ENCODE measurements at places on chromosomes 16 and 17.

GRCh38 chr16:1120577-1120941, 24.5 kb upstream of the C1QTNF8 start:
- DNase-seq = no peak

- no peak for DNase-seq
Measured at GRCh38 chr17:31295489-31295871, 1.6 kb downstream of the OMG start.

DNA sequence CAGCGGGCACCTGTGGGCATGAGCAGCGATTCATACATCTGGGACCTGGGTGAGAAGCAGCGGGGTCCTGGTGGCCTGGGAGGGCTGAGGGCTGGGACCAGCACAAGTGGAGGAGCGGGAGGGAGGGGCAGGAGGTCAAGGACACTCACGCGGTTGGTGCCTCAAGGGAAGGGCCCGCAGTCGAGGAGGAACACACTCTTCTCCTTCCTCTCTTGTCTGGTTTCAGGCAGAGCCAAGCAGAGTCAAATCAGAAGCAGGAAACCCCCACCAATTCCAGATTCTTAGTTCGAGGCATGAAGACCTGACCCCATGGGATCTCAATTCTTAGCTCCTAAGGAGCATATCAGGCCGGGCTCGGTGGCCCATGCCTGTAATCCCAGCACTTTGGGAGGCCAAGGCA, 15.7 kb downstream of the DNAI2 start:
- DNase-seq = no peak

GRCh38 chr16:78444-79150, 572 bp downstream of the MPG start:
- DNase-seq = no peak

DNA sequence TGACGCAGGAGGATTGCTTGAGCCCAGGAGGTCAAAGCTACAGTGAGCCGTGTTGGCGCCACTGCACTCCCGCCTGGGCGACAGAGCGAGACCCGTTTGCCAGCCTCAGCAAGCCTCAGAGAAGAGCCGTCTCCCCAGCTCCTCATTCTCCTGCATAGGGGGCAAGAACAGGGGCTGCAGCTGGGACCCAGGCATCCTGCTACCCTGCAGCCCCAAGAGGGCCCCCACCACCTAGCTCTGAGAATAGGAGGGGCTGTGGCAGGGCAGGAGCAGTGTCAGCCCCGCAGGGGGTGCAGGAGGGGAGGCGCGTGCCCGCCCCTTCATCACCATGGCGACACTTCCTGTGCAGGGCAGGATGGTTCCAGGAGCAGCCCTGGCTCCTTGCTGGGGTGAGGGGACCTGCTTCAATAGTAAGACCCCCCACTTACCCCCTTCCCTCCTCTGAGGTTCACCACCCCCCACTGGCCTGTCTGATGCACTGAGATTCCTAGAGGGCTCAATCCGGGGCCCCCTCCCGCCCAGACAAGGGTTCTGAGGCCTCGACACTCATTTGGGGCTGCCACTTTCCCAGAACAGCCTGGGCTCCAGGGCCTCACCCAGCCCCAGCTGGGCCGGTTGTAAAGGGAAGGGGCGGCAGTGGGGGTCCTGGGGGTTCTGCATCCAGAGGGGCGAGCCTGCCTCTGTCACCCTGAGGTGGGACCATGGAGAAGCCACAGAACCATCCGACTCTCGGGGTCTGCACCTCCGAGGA, 20.2 kb downstream of the VASN start:
- DNase-seq = no peak

DNA sequence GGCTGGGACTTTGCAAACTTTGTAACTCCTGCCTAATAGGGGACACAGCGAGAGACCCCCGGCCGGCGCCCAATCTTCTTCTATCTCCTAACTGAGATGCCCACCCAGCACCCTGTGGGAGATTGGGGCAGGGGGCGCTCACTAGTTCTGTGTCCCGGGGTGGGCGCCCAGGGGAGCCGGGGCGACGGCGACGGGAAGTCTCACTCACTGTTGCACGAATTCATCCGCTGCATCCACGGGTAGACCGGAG, 3.9 kb upstream of the HOXB5 start:
- no peak for DNase-seq

DNA sequence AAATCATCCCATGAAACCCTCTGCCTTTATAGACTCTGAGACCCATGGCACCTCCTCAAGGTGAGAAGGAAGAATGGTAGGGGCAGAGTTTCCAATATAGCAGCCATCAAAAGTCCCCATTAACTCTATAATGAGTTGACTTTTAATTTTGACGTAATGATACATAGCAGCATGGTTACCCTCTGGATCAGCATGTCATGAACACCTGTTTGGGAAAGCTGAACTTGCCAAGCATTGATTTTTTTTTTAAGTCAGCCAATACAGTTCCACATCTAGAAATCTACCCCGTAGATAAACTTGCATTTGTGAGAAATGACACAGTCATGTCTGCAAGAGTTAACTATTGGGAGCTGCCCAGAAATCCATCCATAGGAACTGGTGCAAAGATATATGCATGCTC, 191.8 kb downstream of the TMEM114 start:
- no peak for DNase-seq

DNA sequence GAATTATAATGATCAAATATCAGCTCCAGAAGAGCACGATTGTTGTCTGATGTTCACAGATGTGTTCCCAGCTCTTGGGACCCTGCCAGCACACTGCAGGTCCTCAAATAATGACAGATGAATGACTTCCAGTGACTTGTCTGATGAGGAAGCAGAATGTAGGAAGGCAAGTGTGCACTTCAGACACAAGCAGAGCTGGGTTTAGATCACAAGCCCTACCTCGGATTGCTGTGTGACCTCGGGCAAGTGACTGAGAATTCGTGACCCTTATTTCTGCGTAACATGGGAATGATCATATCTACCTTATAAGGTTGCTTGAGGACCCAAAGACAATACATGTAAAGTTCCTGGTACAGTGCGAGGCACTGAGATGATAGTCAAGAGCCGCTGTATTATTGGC, 182.2 kb downstream of the ABCC12 start:
- DNase-seq = no peak

- no peak for DNase-seq
Measured at GRCh38 chr17:10117581-10118001, 80.8 kb downstream of the GAS7 start.

- DNase-seq = no peak
Measured at GRCh38 chr17:75844530-75845057, 390 bp upstream of the UNC13D start.

GRCh38 chr17:56883616-56884015, 30.2 kb downstream of the TRIM25 start:
- DNase-seq = no peak

DNA sequence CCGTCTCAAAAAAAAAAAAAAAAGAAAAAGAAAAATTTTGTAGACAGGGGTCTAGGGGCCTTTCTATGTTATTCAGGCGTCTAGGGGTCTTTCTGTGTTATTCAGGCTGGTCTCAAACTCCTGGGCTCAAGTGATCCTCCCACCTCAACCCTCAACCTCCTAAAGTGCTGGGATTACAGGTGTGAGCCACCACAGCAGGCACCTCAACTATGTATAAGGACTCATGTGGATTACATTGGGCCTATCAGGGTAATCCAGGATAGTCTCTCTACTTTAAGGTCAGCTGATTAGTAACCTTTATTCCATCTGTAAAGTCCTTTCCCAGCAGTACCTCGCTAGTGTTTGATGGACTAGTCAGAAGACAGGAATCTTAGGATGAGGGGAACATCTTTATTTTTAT, 22.4 kb downstream of the TADA2A start:
- DNase-seq = no peak

DNA sequence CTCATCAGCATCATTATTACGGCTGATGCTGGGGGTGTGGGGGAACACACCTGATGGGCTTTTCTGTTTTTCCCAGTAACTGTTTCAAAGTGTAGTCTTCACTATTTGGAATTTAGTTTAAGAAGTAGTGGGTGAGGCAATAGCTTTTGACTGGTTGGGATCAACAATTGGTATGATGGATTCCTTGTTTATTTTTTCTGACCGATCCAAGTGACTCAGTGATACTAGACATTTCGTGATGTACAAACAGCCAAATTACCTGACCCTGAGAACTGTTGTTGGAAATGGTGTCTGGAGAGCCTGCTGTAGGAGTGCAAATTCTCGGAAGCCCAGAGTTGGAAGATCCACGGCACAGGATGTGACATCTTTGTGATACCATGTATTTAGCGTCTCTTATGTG, 204.2 kb downstream of the PRKCA start:
- no peak for DNase-seq

- DNase-seq = no peak
Measured at GRCh38 chr17:72135546-72136325, 14.9 kb downstream of the SOX9 start.

DNA sequence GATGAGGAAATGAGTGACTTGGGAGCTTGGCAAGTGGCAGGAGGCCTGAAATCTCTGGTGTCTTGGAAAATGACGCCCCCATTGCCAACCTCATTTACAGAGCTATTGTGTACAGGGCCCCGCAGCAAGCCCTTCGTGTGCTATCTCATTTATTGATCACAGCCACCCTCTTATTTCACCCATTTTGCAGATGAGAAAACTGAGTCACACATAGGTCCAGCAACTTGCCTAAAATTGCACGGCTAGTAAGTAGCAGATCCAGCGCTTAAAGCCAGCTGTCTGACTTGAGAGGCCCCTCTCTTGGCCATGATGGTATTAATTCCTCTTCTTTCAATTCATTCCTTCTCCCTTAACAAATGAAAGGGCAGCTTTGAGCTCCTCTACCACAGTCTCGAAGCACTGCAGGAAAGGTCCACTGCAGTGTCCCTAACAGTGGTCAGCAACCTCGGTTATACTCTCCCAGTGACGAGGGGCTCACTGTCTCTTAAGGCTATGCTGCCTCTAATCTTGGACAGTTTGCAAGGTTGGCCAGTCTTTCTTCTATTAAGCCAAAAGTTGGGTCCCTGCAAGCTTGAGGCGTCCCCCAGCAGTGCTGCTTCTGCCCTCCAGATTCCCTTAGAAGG, 162.2 kb downstream of the COPRS start:
- DNase-seq = no peak

DNA sequence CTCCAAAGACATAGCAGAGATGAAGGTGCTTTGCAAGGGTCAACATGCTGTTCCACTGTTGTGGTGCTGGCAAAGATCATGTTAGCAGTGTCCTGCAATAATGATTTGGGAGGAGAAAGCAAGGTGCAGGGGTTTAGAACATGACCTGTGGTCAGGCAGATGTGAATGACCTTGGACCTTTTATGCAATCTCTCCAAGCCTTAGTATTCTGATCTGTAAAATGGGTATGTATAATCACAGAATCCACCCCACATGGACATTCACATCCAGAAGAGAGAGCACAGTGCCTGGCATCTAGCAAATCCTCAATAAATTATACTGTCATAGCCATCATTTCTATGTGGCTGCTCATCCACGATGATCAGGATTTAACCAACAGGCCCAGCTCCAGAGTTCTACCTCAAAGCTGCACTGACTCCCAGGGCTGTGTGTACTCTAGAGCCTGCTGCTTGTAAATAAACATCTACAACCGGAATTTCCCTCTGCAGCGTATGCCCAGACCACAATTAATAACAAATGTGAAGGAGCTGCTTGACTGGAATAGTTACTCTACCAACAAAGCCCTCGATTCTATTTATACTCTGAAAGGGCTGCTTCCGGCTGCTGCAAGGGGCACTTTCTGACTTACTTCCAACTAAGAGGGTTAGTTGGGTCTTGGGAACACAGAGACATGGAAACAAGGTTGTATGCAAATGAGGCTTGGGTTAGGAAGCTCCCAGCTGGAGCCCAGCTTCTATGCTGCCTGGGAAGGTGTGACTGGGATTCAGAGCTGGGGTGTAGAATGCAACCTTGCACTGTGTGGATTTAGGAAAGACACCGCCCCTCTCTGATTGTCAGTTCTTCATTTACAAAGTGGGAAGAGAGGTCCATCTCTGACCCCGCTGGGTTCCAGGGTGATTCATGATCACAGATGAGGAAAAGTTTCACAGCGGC, 265.2 kb downstream of the XYLT1 start:
- peak; percentile 87 for DNase-seq

GRCh38 chr17:81966343-81967243, 5.6 kb upstream of the NOTUM start:
- DNase-seq = no peak

DNA sequence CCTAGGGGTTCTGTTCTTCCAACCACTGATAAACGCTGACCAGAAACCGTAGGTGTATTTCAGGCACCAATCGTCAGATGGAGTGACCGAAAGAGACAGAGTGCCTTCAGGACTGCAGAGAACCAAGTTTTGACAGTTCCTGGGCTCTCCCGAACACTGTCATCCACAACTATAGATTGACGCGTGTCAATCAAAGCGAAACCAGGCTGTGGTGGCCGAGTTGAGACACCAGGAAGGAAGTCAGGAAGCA, 11.9 kb upstream of the AURKB start:
- DNase-seq = no peak

- DNase-seq = peak; percentile 9
Measured at GRCh38 chr16:6684076-6684673, 648.5 kb upstream of the RBFOX1 start.

DNA sequence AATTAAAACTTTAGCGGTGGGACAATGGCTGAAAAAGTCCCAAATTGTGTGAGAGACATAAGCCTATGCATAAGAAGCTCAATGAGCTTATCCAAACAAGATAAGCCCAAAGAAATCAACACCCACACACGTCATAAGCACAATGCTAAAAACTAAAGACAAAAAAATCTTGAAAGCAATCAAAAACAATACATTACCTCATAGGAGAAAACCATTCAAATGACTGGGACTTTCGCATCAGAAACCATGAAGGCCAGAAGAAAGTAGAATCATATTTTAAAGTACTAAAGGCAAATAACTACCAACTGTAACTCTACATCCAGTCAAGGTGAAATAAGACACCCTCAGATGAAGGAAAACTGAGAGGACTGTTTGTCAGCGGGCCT, 50.2 kb downstream of the ZCCHC14 start:
- no peak for DNase-seq

GRCh38 chr17:31488264-31488981, 96.9 kb downstream of the RAB11FIP4 start:
- DNase-seq = no peak

GRCh38 chr17:57962279-57963148, 7.3 kb upstream of the CUEDC1 start:
- DNase-seq = no peak

DNA sequence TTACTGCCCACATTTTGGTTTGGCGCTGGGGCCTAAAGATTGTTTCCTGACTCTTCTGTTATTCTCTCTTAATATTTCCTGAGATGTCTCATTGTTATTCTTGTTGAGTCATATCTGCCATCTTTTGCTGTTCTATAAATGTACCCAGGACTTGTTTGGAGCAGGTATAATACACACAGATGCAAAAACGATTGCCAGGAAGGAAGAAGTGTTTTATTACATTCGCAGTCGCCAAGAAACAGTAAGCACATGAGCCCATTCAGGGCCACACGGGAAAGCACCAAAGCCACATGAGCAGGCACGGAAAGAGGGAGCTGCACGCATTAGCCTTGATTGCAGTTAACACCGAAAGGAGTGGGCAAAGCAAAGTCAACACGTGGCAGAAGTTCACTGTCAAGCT, 70.2 kb downstream of the ARHGAP44 start:
- no peak for DNase-seq
